Neural progenitor cell (in vitro differentiated cells): ENCODE measurements at places on chromosomes 2 and 18.

- DNase-seq: peak; percentile 8
These were observed 219.4 kb downstream of the TMEM163 start for GRCh38 chr2:134499307-134499926.

- no peak for DNase-seq
These were observed 34.8 kb downstream of the TOGARAM2 start for GRCh38 chr2:29015701-29016470.

- DNase-seq: no peak
These were observed 25.3 kb upstream of the STARD7 start for GRCh38 chr2:96233880-96234316.

GRCh38 chr2:22056621-22057132, 932.9 kb downstream of the TDRD15 start:
- no peak for DNase-seq

DNA sequence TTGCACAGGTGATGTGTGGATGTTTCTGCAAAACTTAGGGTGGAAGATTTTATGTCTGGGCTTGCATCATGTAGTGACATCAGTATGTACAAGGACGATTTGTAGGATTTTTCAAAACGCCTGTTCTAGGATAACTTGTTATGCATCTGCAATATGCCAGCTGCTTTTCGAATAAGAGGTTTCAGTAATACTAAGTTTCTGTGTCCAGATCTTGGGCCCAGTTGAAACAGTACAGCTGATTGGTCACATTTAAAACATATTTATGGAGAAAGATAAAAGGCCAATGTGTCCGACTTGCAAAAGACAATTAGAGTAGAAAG, 1.2 kb downstream of the PTPN4 start:
- DNase-seq: no peak

DNA sequence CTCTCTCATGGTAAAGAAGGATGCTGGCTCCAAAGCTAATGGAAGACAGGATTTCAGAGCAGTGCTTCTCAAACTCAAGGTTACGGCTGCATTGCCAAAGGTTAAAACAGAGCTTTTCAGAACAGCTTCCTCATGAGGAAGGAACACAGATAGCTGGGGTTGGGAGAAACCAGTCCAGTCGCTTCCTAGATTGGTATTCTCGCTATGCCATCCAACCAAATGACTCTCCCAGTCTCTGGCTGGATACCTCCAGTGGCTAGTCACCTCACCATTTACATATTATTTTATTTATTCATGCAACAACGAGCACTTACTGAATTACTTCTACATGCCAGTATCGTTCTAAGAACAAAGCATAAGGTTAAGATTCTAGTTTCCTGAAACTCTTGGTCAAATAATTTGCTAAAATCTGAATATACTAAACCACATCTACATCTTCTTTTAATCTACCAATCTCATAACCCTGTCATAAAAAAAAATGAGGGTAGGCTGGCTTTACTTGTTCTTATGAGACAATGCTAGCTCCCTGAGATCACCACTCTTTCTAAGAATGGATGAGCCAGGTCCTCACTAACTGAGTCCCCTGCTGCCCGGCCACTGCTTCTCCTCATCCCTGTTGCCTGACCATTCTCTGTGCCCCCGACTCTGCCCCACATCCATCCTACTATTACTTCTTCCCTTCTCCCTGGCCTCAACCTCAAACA, 20.4 kb downstream of the KDSR start:
- no peak for DNase-seq

GRCh38 chr2:160111951-160112798, 49.8 kb upstream of the PLA2R1 start:
- DNase-seq: no peak

- no peak for DNase-seq
These were observed 163.4 kb downstream of the BCL2 start for GRCh38 chr18:63155910-63156773.

GRCh38 chr2:71174207-71174606, 43.8 kb downstream of the MPHOSPH10 start:
- DNase-seq: no peak

DNA sequence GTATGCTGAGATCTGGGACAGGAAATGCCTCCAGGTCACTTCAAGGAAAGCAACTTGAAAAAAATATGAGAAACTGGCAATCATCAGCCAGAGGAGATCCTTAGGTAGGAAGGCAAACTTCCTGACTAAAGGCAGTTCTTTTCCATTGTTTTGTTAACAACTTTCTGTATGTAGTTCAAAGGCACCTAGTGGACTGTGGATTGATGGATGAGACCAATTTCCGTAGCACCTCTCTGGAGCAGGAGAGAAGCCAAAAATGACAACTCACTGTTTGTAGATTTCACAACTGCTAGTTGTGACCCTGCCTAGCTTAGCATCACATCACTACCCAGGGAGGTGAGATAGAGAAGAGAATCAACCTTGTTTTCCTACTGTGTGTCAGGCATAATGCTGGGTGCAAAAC, 21.8 kb upstream of the NOSTRIN start:
- DNase-seq: no peak

GRCh38 chr2:46955764-46956163, 40.2 kb upstream of the MCFD2 start:
- no peak for DNase-seq

DNA sequence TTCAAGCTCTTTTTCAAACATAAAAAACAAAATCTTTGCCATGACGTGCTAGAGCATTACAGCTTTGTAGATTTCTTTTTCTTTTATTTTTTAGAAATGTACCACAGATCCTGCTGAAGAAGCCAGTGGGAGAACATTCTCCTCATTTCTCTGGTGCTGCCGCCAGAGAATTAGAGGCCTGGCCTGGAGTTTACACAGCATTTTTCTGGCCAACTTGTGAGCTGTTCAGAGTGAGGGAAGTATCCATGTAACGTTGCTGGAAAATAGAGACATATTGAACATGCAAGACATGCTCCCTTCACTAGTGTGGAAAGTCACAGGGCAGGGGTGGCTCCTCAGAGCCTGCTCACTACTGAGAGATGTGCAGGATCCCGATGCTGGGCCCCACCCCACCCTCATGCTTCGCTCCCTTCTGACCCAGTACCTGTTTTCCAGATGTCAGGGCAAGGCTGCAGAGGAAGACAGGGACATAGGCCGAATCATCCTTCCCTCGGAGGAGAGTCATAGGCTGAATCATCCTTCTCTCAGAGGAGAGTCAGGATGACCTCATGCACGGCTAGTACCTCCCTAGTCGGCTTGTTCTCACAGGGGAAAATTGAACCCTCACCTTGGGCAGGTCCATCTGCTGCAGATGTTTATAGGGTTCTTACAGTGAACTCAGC, 298.5 kb downstream of the INSIG2 start:
- DNase-seq: no peak

GRCh38 chr2:20092226-20092900, 40.9 kb upstream of the LAPTM4A start:
- DNase-seq: no peak

DNA sequence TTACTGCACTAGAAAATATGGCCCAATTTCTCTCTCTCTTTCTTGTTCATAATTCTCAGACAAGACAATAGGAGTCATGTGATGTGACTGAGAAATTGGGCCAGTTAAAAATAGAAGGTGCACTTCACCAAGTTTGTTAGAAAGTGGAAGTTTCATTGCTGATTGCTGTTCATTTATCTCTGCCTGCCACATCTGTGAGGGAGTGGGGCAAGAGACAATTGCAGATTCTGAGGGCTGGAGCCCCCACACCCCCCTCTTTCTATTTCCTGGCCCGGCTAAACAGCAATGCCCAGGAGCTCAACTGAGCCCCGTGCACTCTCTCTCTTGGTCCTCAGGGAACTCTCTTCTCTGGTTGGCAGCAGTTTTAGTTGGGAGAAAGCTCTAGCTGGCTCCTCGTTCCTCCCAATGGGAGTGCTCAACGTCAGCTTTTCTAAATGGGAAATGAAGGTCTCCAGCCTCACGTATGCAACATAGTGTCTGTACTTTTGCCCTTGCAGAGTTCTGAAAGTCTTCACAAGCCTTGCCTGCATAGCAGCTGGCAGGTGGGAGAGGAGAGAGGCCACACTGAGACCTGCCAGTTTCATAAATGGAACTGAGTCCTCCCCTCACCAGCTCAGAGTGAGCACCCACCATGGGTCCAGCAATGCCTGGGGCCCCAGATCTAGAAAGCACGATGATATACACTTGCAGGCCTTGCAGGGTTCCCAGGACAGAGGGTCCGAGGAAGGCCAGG, 115.7 kb downstream of the MYCN start:
- no peak for DNase-seq

- no peak for DNase-seq
These were observed 75.3 kb upstream of the STPG4 start for GRCh38 chr2:47230418-47230817.

DNA sequence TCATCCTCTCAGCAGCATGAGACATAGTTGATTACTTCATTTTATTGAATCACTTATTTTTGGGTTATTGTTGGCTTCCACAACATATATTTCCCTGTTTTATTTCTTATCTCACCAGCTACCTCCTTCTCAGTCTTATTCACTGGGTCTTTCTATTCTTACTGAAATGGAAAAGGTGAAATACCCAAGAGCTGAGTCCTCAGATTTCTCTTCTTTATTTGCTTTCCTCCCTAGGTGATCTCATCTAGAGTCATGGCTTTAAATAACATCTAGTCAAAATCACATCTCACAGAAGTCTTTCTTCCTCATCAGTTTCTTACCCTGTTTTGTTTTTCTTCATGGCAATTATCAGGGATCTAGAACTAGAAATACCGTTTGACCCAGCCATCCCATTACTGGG, 105.0 kb upstream of the RBBP8 start:
- DNase-seq: no peak

GRCh38 chr2:85032621-85033020, 61.7 kb downstream of the KCMF1 start:
- DNase-seq: no peak

DNA sequence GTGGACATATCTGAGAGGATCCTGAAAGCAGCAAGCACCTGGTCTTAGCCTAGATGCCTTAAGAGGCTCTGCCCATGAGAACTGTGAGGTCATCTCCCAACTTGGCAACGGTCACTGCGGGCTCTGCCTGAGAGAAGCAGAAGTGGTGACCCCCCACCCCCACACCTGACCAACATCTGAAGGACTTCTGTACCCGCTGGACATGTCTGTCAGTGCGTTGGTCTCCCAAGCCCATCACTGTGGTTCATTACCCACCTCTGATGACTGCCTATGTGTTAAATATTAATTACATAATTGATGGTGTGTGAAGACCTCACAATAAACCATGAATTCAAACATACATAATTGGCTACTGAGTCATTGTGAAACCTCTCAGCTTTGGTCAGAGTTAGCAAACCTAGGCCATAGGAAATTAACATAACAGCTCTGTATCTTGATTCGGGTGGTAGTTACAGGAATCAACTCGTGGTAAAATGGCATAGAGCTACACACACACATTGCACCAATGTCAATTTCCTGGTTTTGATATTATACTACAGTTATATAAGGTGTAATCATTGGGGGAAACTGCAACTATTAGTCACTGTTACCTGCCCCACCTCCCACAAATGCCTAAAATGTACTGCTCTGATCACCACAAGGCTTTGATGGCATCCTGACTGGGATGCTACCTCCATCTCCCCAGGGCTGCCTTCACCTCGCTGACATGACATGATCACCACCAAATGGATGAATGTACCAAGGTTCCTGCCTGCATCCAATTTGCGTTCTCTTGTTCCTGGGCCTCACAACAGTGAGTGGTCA, 4.3 kb upstream of the GALNT1 start:
- DNase-seq: no peak

DNA sequence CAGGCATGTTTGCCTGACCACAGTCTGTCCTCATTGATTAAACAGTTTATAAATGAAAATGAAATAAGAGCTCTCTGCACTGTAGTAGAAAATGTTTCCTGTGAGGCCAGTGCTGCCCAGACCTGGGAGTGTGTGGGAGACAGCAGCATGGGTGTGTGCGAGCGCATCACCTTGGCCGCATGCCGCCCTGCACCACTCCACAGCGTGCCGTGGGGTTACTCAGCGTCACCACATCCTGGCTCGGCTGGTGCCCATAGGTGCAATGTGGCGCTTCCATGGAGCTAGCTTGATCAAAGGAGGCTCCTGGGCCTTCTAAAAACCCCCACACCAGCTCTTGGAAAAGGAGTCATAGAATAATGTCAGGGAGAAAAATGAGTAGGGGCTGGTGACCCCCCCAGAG, 76.0 kb upstream of the EPC2 start:
- DNase-seq: no peak
